ENCODE measurements at places on chromosomes 6 and 20.

DNA sequence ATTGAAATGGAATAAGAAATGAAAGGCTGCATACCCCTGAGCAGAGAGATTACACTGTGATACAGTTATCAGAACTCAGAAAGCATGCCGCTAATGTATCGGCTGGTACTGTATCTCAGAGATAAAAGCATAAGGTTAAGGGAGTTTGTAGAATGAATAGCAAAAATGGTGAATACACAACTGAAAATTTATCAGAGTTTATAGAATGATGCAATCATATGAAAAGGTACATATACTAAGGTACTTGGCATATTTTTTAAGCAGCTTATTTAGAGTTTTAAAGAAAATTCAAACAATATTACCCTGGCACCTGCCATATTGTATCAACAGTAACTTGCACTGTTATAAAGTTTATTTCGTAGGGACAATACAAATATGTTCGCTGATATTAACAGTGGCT is 364.0 kb downstream of the PHF3 start:
- no peak for DNase-seq

GRCh38 chr6:100617633-100618350 is 153.1 kb upstream of the SIM1 start:
- DNase-seq = no peak

DNA sequence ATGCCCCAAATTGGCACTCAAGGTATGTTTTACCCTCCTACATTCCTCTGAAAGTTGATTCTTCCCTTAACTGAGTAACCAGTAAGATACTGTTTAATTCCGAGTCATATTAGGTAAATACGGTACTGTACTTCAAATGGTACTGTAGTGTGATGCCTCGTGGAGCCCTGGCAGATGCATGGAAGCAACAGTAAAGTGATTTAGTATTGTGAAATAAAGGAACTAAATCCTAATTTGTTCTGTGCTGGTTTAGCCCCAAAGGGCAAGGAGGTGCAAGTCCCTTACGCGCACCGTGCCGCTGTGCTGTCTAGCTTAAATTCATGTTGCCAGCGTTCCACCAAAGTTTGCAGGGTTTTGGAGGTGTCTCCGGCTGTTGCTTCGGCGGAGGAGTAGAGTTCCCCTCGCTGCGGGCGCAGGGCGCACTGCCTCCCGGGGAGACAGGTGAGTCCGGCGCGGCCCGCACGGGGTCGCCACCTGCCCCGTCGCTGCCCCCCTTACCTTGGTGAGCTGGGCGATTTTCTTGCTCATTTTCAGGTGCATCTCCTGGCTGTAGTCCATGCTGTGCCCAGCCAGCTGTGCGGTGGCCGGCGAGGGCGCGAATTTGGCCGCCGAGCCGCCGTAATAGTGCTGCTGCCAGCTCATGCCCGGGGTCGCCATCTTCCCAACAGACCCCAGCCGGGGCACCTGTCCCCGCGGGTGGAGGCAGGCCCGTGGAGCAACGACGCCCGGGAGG is 655 bp downstream of the FAM184A start:
- DNase-seq = peak; percentile 29

DNA sequence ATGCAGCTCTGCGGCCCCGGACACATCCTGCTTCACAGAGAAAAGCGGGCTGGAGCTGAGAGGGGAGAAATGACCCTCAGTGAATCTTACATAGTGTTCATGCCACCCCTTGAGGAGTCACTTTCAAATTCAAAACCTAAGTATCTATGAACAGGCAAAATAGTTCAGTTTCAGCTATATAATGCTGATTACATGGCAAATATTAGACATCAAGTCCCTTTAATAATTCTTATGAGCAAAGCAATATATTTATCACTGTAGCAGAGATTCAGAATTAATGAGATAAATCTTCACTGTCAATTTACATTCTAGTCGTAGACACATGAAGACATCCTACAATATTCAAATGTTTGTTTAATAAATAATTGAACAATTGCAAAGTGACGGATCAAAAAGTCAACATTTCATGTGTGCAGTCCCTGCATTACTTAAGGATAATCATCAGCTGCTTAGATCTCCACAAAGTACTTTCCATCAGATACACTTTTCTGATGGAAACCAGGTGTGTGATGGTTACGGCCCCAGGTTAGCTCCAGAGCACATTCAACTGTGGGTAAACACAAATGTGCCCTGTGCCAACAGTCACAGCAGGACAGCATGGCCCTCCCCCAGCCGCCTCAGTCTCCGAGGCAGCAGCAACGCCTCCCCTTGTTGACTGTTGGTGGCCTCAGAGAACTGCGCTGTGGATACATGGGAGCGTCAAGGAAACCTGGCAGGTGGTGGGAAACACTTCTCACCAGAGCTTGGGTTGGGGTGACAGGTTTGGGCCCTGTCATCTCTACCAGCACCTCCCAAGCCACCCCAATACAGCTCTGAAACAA is 787 bp upstream of the PRR18 start:
- DNase-seq = no peak

DNA sequence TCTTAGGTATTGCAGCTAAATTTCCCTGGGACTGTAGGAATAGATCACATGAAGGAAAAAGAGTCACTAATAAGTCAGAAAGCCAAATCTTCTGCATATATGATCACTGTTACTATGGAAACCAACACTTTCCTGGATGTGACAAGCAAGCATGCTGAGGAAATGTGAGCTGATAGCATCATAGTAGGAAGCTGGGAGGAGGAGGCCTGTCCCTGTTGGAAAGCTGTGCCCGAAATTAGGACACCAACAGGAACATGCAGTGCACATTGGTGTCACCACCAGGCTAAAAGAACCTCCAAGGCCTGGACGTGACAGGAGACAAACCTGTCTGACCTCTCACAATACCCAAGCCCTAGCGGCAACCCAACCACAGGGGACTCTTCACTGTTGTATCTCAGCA is 181.9 kb upstream of the PCSK2 start:
- DNase-seq = no peak

GRCh38 chr6:64680446-64680845 is 1026.6 kb downstream of the EYS start:
- no peak for DNase-seq

DNA sequence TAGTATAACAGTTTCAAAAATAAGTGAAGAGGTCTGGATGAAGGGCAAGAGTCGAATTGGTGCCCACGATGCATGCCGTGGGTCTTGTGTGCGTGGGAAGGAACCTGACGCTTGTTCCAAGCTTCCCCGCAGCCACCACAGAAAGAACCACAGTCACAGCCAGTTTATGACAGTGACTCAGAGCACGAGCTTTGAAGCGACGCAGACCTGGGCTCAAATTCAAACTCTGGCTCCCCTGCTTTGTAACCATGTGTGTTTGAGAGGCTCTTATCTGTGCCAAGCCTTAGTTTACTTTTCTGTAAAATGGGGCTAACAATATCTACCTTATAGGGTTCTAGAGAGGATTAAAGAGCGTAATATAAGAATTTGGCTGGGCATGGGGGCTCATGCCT is 65.5 kb downstream of the SYNJ2 start:
- DNase-seq = no peak

DNA sequence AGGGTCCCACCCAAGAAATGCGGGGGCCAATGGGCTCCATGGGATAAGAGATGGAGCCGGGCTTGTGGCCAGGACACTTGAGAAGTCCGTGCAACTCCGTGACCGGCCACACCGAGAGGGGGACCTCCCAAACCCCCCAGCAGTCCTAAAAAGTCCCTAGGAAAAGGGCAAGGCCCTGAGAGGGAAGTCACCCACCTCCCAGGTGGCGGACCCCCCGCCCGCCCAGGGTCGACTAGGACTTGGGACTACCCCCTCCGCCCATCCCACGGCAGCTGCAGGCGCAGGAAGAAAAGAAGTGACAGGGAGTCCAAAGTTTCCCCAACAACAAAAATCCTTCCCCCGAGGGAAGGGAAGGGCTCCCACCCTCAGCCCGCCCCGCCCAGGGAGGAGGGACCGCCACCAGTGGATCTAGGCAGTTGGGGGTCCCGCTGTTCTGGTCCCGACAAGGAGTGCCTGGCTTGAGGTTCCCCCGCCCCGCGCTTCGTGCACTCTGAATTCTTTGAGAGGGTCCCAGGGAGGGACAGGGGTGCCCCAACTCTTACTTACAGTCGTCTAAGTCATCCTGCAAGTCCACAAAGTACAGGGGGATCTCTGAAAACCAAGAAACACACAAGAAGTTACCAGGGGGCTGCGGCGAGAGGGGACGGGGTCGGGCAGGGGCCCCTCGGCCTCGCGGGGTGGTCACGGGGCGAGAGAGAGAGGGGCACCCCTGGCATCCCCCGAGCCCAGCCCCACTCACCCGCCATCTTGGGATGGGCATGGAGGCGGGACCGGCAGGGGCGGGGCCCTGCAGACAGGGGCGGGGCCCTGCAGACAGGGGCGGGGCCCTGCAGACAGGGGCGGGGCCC is 611 bp upstream of the RAB22A start:
- no peak for DNase-seq

GRCh38 chr6:21099338-21100314 is 493.9 kb upstream of the SOX4 start:
- no peak for DNase-seq

DNA sequence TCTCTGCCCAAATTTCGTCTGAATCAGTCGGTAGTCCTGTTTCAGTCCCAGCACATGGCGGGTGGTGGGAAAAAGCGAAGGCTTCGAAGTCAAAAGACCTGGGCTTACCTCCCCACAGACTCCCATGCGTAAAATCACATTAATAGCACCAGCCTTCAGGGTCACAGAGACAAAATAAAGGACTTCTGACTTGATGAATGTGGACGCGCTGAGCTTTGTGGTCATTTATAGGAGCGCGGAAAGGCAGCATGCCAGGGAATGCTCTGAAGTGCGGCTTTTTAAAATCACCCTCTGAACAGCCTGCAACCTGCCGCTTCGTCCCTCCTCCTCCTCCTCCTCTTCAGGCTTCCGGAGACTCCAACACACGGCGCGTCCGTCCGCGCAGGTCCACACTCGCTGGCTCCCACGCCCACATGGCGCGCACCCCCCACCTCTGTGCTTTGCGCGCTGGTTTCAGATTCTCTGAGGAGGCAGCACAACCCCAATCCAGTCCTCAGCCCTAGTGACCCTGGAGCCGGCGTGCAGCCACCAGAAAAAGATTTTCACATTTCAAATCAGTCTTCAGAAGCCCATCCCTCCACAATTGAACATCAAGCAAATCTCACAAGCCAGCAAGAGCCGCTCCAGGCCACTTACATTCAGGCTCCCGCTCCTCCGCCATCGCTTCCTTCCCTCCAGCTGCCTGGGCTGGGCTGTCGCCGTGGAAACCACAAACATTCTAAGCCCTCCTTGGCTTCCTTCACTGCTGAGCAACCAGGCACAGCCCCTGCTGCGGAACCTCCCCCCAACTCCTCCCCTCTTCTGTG is at the start of gene C6orf118:
Gene C6orf118 (minus strand): TSS at position 680 of the 806 bp plus-strand sequence. CDS start 19 bp downstream, at position 661.
- DNase-seq = peak; percentile 64

- no peak for DNase-seq
Measured at GRCh38 chr6:162621246-162621645, 106.3 kb downstream of the PRKN start.

DNA sequence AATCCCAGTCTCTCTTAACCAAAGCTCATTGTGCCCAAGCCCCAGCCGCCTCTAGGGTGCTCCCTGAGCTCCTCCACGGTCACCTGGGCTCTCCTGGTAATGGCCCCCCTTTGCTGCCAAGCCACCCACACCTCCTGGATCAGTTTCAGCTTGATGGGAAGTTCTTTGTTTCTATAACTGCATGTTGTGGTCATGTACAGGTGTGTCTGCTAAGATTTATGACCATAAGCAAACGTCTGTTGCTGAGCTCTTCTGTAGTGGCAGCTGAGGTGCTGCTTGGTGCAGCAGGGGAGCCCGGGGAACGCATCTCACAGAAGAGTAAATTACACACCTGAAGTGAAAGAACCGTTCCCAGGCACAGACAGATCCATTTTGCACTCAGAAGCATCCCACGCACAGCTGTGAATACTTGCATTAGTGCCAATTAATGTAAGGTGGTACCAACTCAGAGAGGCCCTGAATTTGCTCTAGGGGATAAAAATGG is 194.6 kb upstream of the ARID1B start:
- DNase-seq = no peak

DNA sequence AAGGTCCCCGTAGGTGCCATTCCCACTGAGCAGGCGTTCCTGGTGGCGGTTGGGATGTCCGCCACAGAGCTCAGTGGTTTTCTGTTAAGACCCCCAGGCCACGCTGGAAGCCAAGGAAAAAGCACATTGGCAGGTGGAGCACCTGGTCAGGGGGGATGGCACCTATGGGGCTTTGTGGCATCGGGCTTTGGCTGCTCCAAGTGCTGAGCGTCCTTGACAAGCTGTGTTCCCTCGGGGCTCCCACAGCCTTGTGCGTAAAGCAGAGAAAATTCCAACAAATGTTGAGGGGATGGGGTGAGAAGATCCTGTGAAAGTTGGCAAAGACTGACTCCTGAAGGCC is 135.4 kb downstream of the JPH2 start:
- no peak for DNase-seq

DNA sequence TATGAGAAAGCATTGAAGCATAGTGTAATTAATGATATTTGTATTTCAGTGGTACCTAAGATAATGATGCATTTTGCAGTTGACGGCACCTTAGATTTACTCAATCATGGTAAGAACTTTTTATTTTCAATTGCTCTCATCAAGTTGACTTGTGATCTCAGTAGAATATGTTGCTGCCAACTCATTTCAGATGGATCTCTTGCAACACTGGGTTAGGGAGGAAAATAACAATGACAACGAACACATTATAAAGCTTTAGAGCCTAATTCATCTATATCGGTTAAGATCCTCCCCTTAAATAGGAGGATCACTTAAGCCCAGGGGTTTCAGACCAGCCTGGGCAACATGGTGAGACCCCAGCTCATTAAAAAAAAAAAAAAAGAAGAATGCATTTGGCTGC is 18.0 kb upstream of the TBC1D22B start:
- no peak for DNase-seq

DNA sequence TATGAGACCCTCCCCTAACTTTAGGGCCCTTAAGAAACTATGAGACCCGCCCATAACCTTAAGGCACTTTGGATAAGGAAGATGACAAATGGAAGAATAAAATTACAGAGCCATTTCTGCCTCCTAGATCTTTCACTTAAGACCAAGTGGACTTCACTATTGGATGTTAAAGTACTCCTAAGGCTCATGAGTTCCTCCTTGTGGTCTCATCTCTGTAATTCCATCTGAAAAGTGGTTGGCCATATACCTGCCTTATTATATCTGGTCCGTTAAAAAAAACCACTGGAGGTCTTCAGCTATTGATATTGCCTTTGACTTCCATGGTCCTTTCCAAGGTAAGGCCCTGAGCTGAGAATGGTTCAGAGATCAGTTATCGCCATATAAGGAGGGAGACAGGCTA is 310.3 kb downstream of the EYA4 start:
- DNase-seq = no peak

GRCh38 chr6:147173140-147173539 is 31.1 kb upstream of the STXBP5 start:
- no peak for DNase-seq

GRCh38 chr6:16320533-16321340 is 82.3 kb downstream of the GMPR start:
- peak; percentile 74 for DNase-seq
